ENCODE measurements at places on chromosomes 1 and 21. TPM values are rescaled to one million over a fixed set of nuclear protein-coding genes. Genes with fewer than 3 reads are reported as not detected.
A peak's percentile ranks its signal among the peaks of the same experiment; 100 is the strongest.

DNA sequence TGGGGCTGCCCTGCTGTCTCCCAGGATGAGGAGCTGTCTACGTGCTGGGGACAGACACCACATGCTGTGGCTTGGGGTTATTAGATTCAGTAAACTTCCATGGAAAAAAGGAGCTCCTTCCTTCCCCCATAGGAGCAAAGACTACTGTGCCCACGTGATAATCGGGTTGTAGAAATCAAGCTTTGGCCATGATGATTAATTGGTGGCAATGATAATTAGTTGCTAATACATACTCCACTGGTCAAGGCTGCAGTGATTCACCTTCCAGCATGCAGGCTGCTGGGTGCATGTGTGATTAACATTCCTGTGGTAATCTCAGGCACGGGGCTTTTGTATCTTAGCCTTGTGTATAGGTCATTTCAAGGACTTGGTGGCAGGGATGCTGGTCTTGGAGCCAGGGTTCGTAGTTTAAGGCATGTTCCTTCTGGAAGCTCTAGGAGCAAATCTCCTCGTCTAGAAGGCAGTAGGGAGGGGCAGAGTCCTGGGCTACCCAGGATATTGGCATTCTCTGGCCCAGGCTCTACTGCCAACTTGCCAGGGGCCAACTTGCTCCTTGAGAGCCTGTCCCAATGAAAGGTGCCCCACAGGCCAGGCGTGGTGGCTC is 41.4 kb downstream of the TMCO4 start:
- DNase-seq: peak; percentile 84

FCMR gene
- 0.71 TPM for total RNA-seq

- no peak for DNase-seq
Measured at GRCh38 chr1:61682891-61683290, 42.0 kb downstream of the TM2D1 start.

- peak; percentile 47 for DNase-seq
Measured at GRCh38 chr1:17502326-17502778, 37.1 kb upstream of the ARHGEF10L start.

DNA sequence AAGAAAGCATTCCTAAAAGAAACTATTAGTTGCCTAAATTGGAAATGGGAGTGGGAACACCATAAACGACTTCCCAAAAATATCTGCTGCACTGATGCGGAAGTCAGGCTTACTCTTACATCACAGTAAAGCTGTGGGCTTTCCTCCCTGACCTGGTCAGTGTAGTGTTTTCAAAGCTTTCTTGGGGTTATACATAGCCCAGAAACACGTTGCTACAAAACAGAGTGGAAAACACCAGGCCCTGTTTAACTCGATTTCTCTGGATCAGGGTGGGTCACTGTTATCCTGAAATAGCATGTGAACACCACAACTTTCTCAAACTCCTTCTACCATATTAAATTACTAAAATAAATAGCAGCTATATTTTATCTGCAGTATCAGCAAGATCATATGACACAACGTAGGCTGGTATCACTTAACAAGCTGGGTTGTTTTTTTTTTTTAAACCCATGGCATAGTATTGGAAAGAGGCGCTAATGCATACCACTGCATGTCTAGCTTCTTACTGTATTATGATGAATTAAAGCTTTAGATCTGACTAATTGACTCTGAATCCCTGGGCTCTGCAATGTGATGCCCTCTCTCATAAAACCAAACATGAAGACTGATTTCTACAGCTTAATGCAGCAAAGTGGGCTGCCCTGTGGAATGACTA is 184.6 kb downstream of the TGFB2 start:
- no peak for DNase-seq

GRCh38 chr1:115728341-115728740 is 40.2 kb downstream of the CASQ2 start:
- DNase-seq: no peak

DNA sequence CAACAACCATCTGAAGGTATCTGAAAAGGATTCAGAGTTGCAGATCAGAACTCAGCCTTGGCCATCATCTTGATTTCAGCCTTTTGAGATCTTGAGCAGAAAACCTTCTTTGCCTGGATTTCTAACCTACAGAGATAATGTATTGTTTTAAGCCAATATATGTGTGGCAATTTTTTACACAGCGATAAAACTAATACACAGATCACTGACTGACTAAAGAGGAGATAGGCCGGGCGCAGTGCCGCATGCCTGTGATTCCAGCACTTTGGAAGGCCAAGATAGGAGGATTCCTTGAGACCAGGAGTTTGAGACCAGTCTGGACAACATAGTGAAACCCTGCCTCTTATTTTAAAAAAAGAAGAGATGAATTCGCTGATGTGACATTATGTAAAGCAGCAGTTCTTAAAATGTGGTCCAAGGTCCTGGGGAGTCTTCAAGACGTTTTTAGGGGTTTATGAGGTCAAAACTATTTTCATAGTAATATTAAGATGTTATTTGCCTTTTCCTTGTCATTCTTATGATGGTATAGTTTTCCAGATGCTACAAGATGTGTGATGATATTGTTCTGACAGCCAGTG is 50.1 kb upstream of the CNN3 start:
- DNase-seq: no peak

- no peak for DNase-seq
Measured at GRCh38 chr1:57725318-57725717, 301.5 kb upstream of the DAB1 start.

DNA sequence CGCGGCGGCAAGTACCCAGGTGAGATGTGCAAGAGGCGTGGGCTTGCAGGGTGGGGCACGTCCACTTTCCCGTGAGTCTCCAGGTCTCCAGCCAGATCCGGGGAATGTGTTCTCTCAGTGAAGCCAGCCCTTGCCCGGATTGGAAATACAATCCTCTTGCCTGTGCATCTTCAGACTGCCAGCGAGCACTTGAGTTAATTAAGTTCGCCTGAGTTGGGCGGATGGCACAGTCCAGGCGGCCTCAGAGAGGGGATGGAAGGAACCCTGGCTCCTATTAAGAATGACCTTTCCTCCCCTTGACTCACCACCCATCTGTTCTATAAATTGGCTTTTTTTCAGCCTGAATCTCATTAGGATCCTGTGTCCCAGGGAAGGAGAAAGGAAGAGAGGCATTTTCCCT is 33.3 kb upstream of the CNTN2 start:
- no peak for DNase-seq

All from kidney epithelial cell (primary cell).